Aorta (tissue), 5 donors: ENCODE measurements at places on chromosomes 13 and 19.

DNA sequence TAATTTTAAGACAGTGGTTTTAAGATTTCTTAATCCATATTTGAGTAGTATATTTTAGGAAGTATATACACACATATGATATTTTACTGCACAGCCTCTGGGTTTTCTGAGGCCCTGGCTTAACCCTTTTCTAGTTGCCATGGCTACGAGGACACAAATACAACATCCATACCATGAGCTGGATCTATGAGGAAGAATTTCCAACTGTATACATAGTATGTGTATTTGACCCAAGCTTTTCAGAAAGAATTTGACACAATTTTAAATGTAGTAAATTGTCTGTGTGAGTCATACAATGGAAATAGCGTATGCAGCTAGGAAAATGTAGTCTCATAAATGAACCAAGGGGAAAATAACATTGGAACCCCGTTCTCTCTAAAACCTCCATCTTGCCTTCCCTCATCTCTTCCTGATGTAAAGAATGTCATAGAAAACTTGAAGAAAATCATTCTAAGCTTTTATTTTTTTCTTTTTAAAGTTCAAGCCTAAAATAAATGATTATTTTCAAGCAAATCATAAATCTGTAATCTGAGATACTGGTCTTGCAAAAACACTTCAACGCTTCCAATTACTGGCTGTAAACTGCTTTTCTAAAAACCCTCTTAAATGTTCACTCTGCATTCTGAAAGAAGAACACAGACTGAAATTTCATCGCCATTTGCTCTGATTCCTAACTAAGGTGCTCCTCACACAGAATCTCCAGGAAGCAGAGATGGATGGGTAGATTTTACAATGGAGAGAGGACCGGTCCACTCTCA lies 172.4 kb downstream of the LACC1 start:
- H3K27me3 ChIP-seq: no peaks in the 10 kb centered on the region
- no peak for DNase-seq

DNA sequence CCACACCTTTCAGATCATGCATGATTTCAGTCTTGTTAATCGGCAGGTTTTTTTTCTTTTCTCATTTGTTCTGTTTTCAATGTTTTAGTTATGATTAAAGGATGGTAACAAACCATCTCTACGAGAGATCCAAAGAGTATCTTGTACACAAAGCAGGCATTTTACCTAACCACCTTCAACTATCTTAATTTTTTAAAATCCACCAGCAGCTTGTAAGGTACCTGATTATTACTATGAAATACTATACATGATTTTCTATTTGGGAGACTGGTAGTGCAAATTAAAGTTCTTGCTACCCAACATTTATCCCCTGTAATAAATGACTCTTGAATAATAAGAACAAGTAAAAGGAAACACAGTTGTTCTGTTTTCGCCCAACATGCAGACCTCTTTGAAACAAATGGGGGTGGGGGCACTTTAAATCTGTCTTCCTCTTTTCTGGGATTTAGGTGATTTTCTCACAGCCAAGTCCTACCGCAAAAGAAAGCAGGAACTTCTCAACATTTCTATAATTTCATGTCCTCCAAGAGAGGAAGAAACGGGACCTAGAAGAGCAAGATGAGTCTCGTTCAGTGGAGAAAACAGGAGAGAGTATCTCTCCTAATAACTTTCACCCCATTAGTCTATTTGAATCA lies 3.6 kb downstream of the POU4F1 start:
- no peaks in the 10 kb centered on the region for H3K36me3 ChIP-seq
- H3K27ac ChIP-seq: no peak overlapping the region
- H3K4me1 ChIP-seq: no peaks in the 10 kb centered on the region
- no peaks in the 10 kb centered on the region for H3K27me3 ChIP-seq

- peak; percentile 44 for DNase-seq
- peak overlapping the region; percentile 45 for H3K27ac ChIP-seq
- H3K27me3 ChIP-seq: no peaks in the 10 kb centered on the region
- no peaks in the 10 kb centered on the region for H3K4me1 ChIP-seq
- no peak overlapping the region for H3K4me3 ChIP-seq
Observed at GRCh38 chr19:18306209-18306887, 16.5 kb downstream of the LSM4 start.

DNA sequence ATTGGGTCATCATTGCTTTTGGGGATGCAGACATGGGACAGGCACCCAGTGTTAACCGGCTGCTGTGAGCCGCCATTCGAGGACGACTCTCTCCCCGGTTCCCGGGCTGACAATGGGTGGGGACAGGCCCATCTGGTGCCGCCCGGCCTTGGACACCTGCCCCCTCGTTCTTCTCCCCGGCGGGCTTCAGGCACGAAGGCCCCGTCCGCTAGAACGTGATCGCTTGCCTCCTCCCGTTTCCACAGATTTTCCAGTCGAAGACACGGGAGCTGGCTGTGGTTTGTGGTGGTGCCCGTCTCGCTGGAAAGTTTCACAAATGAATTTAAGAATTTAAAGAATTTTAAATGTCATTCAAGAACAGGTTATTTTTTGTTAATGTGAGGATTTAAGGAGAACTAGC lies 2.0 kb downstream of the PALM start:
- DNase-seq: no peak
- no peak overlapping the region for H3K27ac ChIP-seq
- no peak overlapping the region for H3K4me3 ChIP-seq
- no peaks in the 10 kb centered on the region for H3K27me3 ChIP-seq
- no peaks in the 10 kb centered on the region for H3K4me1 ChIP-seq

DNA sequence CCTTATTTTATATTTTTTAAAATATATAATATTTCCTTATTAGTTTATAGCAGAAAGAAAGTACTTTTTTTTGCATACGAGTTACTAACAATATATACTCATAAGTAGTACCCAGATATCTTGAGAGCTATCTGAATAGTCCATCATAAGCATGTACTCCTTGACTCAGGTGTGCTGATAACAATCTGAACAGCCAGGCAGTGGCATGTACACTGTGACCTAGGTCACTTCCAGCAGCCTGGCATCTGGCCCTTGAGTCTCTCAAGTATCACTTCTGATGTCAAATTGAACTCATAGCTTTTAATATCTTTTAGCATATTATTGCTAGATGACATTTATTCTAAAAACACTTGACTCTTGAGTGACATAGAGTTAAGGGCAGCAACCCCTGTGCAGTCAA lies 1576.7 kb downstream of the SLITRK1 start:
- H3K4me3 ChIP-seq: no peak overlapping the region
- no peak overlapping the region for H3K27ac ChIP-seq
- no peaks in the 10 kb centered on the region for H3K27me3 ChIP-seq
- no peak for DNase-seq

DNA sequence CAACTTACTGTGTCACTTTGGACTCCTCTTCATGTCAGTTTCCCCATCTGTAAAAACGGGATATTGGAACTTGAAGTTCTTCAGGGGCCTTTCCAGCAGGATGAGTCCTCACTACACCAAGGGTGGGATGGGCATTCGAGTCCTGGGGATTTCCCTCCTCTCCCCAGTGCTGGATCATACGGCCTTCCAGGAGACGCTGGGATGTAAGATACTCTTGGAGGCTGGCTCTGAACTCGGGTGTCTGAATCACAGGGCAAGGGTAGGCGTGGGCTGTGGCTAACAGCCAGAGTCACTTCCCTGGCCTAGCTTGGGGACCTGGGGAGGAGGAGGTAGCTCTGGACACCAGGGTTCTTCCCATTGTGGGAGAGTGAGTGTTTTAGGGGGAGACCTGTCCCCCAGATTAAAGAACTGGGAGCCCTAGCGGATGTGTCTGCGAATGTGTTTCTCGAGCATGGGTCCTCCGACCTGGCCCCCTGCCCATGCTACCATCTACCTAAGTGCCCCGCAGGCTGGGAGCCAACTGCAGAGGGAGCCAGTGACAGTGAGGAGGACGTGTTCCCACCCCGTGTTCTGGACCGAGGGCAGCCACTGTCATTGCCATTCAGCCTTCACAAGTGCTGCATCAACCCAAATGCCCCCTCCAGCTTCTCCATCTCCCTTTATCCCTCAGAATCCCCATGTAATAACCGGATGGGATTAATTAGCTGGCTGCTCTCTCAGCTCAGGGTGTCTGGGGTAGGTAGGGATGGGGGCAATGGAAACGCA lies 2.4 kb upstream of the CYTH2 start:
- no peak for DNase-seq
- no peaks in the 10 kb centered on the region for H3K4me1 ChIP-seq
- H3K4me3 ChIP-seq: no peak overlapping the region
- no peaks in the 10 kb centered on the region for H3K36me3 ChIP-seq
- H3K27ac ChIP-seq: no peak overlapping the region
- no peaks in the 10 kb centered on the region for H3K27me3 ChIP-seq

GRCh38 chr13:78689011-78689410 lies 30.1 kb upstream of the OBI1 start:
- no peaks in the 10 kb centered on the region for H3K36me3 ChIP-seq
- H3K27me3 ChIP-seq: no peaks in the 10 kb centered on the region
- H3K27ac ChIP-seq: no peak overlapping the region
- H3K4me3 ChIP-seq: no peak overlapping the region
- no peaks in the 10 kb centered on the region for H3K4me1 ChIP-seq

- H3K27me3 ChIP-seq: no peaks in the 10 kb centered on the region
- no peaks in the 10 kb centered on the region for H3K4me1 ChIP-seq
- H3K4me3 ChIP-seq: no peak overlapping the region
- no peaks in the 10 kb centered on the region for H3K36me3 ChIP-seq
- no peak overlapping the region for H3K27ac ChIP-seq
Observed at GRCh38 chr19:14683439-14683838, 6.4 kb upstream of the ZNF333 start.

GRCh38 chr13:114063545-114064449 lies 68.6 kb downstream of the RASA3 start:
- peak overlapping the region; percentile 90 for H3K27ac ChIP-seq
- no peaks in the 10 kb centered on the region for H3K27me3 ChIP-seq
- DNase-seq: peak; percentile 85
- no peak overlapping the region for H3K4me3 ChIP-seq
- no peaks in the 10 kb centered on the region for H3K36me3 ChIP-seq

DNA sequence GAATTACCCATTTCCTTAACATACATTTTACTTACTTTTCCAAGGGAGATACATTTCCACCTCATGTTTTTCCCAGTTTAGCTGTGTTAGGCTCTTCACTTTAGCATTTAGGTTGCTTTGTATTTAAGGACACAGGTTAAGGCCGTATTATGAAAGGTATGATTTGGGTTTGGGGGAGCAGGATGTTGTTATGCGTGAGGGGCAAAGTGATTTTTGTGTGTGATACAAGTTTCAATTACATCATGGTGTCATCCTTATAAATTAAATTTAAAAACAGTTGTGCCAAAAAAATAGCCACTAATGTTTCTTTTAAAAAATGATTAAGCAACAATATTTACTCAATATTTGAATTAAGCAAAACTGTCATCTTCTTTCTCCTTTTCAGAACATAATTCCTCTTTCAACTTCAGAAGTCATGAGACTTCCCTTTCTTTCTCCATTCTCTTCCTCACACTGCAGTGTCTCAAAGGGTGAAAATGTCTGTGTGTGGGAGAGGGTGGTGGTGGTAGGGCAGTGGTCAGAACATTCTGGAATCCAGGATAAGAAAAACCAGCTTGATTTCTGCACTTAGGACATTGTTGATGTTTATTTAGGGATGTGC lies 126.2 kb downstream of the KCNRG start:
- no peaks in the 10 kb centered on the region for H3K36me3 ChIP-seq
- no peak for DNase-seq
- H3K27me3 ChIP-seq: no peaks in the 10 kb centered on the region
- H3K27ac ChIP-seq: no peak overlapping the region

DNA sequence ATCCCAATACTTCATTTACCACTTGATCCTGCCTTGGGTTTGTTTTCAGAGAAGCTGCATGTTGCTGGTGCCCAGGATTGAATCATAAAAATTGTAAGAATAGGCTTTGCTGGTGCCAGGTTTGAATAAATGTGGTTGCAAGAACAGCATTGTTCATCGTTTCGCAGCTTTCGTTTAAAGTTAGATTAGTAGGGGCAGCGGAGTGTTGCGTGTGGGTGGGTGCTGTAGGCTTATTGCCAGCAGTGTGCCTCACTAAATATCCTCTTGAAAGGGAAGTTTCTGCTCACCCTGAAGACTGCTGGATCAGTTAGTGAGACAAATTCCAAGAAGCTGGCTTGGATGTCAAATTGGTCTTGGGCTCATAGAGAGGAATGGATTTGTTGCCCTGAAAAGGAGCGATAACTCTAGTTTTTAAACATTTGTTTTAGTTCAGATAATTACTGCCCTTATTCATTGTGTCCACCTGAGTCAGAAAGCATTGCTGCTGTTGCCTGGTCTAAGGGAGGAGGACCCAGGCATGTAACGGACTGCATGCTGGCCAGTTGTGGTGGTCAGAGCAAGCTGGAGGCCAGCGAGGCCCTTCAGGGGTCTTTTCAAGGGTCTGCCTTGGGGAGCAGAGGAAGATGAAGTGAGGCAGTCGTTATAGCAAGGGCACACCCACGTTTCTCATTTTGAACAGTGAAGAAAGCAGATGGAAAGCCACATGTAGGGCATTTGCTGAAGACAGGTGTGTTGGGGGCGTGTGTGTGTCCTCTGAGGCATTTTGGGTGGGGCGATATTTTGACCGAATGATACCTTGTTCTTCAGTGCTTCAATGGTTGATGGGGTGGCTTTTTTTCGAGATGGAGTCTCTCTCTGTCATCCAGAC lies 8.5 kb downstream of the ILF3 start:
- no peak overlapping the region for H3K27ac ChIP-seq
- H3K4me1 ChIP-seq: no peaks in the 10 kb centered on the region
- H3K27me3 ChIP-seq: no peaks in the 10 kb centered on the region
- no peaks in the 10 kb centered on the region for H3K36me3 ChIP-seq

- no peak overlapping the region for H3K4me3 ChIP-seq
- no peak for DNase-seq
- no peaks in the 10 kb centered on the region for H3K4me1 ChIP-seq
- H3K27ac ChIP-seq: no peak overlapping the region
- no peaks in the 10 kb centered on the region for H3K27me3 ChIP-seq
Observed at GRCh38 chr13:51934461-51935087, 72.8 kb downstream of the CCDC70 start.

GRCh38 chr19:10835089-10835753 lies 791 bp downstream of the TMED1 start:
- H3K27ac ChIP-seq: peak overlapping the region; percentile 30
- no peaks in the 10 kb centered on the region for H3K27me3 ChIP-seq
- no peaks in the 10 kb centered on the region for H3K4me1 ChIP-seq
- no peak for DNase-seq

GRCh38 chr19:24054044-24054935 lies 32.7 kb upstream of the ZNF254 start:
- H3K4me1 ChIP-seq: no peaks in the 10 kb centered on the region
- peaks cover 3% of the 10 kb centered on the region for H3K36me3 ChIP-seq
- DNase-seq: no peak
- H3K4me3 ChIP-seq: no peak overlapping the region
- H3K27ac ChIP-seq: no peak overlapping the region

DNA sequence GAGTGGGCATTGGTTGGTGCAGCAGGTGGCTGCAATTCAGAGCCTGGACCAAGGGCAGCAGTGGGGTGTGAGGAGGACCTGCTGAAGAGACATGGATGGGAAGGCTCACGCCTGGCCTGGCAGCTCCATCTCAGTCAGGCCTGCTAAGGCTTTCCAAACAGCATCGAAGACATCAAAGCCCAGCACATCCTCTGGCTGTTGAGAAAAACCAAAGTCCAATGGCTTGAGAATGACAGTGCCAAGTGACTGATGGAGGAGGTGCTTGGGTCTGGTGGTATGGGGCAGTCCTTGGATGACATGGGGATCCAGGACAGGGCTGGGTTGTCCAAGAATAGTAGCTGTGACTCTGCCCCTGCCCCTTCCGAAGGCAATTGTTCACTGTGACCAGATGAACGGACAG lies 19.0 kb upstream of the XPO4 start:
- H3K36me3 ChIP-seq: no peaks in the 10 kb centered on the region
- H3K4me3 ChIP-seq: no peak overlapping the region
- no peaks in the 10 kb centered on the region for H3K27me3 ChIP-seq
- no peak for DNase-seq
- H3K27ac ChIP-seq: no peak overlapping the region
